ENCODE measurements at places on chromosomes 2 and 18.

GRCh38 chr2:25324905-25325592, 16.7 kb downstream of the DNMT3A start:
- DNase-seq = no peak

DNA sequence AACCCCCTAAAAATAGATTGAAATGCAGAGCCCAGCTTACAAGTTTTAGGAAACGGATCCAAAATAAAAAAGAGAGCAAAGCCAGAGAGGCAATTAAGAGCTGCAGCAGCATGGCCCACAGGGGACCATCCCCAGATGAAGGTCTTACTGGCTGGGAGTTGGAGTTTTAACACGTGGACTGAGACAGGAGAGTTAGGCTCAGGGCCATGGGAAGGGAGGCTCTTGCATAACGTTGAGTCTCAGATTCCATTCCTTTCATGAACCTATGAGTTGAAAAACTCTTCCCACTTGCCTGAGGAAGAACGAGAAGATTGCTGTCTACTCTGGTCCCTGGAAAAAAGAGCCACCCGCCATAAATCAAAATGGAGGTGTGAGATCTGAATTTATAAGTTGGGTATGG, 101.8 kb upstream of the NDUFV2 start:
- DNase-seq = no peak

DNA sequence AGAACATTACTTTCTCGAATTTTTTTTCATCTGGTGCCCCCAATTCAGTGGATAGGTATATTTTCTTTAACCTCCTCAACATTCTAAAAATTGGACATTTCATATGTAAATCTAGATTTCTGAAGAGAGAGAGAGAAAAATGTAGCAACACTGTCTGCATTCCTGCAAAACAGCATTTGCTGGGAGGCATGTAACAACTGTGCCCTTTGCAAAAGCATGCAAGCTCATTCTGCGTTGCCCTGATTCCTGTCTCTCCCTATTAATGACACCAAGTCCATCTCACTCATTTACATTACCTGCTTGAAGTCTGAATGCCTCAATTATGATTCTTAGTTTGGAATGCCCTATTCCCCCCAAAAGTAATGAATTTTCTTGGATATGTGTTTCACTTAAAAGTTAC, 79.8 kb upstream of the BARD1 start:
- DNase-seq = no peak

GRCh38 chr2:160220026-160220425, 20.0 kb upstream of the ITGB6 start:
- DNase-seq = no peak

GRCh38 chr18:54532222-54532621, 58.8 kb upstream of the DYNAP start:
- peak; percentile 28 for DNase-seq
